ENCODE measurements at places on chromosomes 2 and 18.
A peak's percentile ranks its signal among the peaks of the same experiment; 100 is the strongest.

DNA sequence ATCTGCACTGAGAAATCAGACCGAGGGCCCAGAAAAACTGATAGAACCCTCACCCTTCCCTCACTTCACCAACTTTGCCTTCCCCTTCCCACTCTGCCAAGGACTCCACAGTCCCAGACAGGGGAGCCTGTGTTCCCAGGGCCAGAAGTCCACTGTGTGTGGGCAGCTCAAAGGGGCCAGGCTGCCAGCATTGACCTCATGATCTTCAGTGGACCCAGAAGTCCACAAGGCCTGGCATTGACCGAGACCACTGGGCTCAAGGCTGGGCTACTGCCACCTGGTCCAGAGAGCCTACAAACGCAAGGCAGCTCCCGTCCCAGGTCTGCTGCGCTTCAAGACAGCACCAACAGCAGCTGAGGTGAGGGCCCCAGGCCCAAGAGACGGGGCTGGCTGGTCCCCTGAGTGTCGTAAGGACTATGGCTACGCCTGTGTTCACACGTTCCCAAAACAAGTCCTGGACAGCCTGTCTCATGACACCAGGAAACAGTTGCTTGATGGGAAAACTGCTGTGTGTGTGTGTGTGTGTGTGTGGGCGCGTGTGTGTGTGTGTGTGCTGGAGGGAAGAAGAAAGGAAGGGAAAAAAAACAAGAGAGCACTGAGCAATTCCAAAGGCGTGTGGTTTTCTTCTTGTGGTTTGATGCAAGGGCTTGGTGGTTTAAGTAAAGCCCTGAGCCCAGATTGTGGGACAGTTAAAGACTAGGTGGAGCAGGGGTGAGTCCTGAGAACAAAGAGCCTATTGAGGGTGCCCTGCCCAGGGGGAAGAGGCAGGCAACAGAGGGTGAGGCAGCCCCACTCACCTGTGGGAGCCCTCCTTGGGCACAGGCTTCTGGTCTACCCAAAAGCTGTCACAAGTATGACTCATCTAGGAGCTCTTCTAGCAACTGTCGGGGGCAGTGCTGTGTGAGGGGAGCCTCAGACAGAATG, 46.6 kb upstream of the ZBTB7C start:
- DNase-seq, result no peak

GRCh38 chr2:196480653-196481323, 158.7 kb upstream of the CCDC150 start:
- no peak for DNase-seq

GRCh38 chr2:197628043-197628500, 47.3 kb downstream of the RFTN2 start:
- peak; percentile 46 for DNase-seq

GRCh38 chr2:219870041-219870440, 242.6 kb downstream of the SLC4A3 start:
- DNase-seq, result no peak

DNA sequence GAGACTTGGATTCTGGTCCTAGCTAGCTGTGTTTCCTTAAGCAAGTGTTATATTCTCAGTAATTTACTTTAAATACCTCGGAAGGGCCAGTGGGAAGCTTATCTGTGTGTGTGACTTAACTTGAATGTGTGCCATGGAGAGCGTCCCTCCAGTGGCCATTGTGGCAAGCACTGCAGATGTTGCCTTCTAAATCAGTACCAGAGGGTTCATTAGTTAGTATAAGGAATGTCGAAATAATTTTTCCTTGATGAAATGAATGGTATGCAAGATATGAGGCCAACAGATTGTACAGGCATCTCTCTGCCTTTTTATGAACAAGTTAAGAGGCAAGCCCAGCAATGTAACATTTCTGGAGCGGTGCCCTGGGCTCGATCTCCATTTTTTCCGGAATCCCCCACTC, 52.0 kb downstream of the FBXO36 start:
- DNase-seq, result no peak

DNA sequence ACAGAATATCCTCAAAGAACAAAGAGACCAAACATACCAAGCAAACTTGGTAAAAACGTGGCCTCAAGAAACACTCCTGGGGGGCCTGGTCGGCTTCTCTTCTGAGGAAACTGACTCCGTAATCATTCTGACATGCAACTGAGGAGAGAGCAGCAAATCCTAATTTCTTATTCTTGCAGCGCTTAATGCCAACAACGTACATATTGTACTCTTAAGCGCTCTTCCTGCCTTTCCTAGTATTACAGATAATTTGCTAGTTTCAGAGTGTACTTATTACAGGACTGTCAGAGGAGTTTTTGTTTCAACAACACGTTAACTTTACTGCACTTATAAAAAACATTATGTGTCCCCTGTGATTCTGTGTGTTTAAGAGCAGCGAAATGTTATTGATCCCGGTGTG, 64.9 kb downstream of the ZNF521 start:
- no peak for DNase-seq

DNA sequence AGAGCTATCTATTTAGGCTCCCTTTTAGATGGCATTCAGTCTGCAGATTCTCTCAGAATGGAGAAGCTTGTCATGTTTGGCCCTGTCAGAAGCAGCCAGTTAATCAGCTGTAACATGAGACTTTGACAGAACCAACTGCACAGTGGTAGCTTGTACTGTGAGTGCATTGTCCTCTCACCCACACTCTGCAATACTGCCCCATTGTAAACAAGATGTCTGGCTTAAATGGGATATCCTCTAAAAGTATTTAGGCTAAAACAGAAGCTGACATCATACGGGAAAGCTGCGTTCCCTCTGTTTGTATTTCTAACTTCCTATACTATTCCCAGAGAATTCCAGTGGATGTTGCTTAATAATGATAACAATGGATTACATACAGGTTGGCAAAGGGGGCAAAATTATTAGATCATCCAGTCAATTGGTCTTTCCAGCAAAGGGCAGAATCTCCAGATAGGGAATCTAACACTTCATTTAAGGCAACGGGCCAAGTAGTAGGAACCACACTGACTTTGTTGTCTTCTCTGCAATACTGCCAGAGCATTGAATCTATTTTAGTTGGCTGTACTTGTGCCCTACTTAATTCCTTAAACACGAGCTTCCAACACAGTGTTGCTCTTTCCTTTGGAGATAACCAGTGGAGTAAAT, 15.4 kb upstream of the STAT4 start:
- no peak for DNase-seq

- no peak for DNase-seq
Observed at GRCh38 chr2:88011011-88011410, 5.3 kb downstream of the RNU2-63P start.

DNA sequence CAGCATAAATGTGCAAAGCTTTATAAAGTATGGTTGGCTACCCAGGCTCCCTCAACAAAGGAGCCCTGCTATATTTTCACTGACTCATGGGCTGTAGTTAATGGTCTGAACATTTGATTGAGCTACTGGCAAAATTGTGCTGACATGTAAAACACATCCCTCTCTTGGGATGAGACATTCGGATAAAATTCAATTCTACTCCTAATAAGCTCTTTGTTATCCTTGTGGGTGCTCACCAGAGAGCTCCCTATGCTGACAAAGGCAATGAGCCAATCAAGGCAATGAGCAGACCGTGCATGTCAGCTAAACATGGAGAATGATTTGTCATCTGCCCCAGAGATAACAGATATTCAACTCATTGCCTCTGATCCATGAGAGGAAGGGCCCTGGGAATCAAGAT, 27.7 kb downstream of the SERPINB8 start:
- DNase-seq, result no peak

DNA sequence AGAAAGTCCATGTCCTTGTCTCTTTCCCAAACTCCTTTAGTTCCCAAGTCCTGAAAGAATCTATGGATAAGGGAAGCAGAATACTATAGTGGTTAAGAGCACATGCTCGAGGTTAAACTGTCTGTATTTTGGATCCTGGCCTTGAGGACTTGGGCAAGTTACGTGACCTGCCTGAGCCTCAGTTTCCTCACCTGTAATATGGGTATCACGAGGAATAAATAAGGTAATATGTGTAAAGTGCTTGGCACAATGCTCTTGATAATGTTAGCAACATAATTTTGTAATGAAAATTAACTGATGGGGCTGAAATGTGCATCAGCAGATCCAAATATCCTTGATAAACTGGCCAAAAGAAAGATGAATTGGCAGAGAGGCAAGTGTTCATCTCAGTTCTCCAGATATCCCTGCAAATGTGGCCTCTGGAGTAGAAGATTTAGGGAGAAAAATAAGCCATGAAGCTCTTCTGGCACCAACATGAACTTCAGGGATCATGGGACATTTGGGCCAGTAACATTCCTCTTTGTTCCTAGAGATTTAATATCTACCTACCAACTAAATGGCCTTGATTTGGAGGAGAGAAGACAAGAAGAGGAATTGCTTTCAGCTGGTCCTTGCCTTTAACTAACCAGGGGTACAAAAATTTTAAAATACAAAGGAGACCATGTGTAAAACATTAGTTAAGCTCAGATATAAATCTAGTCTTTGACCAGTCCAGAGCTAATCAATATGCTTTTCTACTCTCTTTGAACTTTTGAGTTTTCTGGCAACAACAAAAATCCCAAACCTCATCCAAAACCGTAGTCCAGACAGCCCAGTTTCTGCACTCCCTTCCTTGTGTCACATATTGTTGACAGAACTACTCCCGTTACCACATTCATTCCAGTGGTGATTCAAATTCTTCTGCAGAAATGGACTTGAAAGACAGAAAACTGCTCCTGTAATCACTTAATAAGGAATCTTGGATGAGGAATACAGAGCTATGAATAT, 52.7 kb upstream of the EML4 start:
- DNase-seq, result no peak

DNA sequence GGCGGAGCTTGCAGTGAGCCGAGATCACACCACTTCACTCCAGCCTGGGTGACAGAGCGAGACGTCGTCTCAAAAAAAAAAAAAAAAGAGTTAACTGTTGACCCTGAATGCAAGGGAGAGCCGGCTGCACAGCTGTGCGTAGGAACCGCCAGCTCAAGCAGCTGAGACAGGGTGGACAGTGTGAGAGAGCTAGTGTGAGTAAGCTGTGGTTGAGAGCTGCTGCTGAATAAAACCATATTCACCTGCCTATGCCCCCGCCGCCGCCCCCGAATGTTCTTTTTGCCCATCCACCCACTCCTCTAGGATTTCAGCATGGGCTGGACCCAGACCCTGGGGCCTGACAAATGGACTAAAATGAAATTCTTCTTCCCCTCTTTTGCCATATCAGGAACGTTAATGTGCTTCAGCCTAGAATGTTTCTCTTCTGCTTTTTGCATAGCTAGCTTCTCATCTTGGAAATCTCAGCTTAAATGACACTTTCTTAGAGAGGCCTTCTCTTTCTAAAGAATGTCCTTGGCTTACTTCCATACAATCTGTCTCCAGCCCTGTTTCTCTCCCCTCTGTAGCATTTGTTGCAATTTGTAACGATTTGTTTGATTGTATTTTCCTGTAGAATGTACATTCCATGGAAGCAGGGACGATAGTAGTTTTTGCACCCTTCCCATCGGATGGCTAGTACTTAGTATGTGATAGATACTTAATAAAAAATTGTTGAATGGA, 142.7 kb downstream of the KLHL14 start:
- no peak for DNase-seq

- no peak for DNase-seq
Observed at GRCh38 chr2:173989884-173990215, 24.7 kb upstream of the SP3 start.

DNA sequence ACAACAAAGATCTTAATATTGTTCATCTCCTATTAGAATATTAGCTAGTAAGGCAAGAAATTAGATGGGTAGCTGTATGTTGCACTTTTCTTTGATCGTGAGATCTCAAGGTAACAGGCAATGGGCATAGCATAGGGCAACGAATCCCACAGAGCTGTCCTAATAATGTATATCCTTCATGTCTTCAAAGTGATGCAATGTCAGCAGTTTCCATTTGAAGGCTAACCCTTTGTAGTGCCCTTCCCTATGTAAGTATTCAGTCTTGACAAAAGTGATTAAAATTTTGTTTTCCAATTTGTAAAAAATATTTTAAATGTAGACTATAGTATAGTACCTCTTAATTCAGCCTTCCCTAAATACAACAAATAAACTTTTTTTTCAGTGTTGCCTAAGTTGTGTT, 112.5 kb downstream of the PKP4 start:
- DNase-seq, result no peak

DNA sequence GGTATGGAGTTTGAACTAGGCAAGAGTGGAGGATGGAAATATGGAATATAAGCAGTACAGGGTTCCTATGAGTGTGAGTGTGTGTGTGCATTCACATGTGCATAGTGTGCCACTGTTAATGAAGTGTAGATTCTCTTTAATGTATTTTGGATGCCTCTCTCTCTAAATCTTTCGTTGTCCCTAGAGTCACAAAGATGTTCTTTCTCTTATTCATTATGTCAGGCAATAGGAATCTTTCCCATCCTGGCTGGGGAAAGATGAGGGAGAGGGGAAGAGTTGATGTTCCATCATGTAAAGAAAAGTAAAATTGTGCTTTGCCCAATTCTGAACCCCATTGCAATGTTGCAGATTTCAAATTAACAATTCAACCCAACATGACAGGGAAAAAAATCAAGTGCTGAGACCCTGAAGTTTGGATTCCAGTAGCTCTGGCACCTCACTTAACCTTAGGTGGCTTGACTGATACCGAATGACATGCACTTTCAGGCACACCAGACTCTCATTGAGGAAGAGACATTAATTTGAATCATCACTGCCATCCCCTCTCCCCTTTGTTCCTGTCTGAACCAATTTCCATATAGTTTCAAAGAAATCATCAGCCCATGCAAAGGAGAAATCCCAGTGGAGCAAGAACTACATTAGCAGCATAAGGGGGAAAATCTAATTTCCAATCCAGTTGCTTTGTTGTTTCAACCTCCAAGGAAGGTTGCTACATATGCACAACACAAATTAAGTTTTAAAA, 28.0 kb downstream of the KLF7 start:
- DNase-seq, result no peak

GRCh38 chr2:48450936-48451602, 78.9 kb upstream of the STON1 start:
- DNase-seq, result no peak

DNA sequence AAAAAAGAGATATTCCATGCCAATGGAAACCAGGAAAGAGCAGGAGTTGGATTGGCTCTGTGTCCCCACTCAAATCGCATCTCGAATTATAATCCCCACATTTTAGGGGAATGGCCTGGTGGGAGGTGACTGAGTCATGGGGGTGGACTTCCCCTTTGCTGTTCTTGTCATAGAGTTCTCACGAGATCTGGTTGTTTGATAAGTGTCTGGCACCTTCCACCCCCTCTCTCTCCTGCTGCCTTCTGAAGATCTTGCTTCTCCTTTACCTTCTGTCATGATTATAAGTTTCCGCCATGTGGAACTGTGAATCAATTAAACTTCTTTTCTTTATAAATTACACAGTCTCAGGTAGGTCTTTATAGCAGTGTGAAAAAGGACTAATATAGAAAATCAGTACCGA, 355.6 kb downstream of the NBAS start:
- no peak for DNase-seq

GRCh38 chr2:36367486-36367885, 11.9 kb downstream of the CRIM1 start:
- DNase-seq, result no peak

DNA sequence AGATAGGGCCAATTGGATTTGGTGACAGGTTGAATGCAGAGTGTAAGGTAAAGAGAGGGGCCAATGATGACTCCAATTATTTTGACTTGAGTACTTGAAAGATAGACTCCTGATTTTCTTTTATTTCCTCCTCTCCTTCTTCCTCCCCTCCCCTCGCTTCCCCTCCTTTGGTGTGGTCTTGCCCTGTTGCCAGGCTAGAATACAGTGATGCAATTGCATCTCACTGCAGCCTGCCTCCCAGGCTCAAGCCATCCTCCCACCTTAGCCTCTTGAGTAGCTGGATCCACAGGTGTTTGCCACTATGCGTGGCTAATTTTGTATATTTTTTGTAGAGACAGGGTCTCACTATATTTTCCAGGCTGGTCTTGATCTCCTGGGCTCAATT, 2.3 kb downstream of the DGUOK start:
- DNase-seq, result no peak

GRCh38 chr2:61011678-61012077, 5.8 kb upstream of the PEX13 start:
- DNase-seq, result no peak
